ENCODE measurements at places on chromosomes 1 and 21.

DNA sequence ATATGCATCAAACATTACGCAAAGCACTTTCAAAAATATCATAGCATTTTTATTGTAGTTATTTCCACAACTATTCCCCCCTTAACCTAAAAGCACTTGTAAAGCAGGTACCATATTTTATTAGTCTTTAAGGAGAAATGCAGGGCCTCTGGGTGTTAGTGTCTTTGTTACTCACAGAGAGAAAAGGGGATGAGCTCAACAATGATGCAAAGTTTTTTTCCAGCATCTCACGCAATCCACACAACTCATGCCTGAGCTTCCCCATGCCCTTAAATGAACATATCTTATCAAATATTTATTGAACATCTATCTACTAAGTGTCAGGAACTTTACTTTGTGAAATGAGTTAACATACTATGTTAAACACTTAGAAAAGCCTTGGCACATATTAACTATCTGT is 50.6 kb downstream of the BEND5 start:
- DNase-seq = no peak

GRCh38 chr1:155042789-155043188 is 8.3 kb upstream of the ADAM15 start:
- no peak for DNase-seq

GRCh38 chr1:193799948-193800690 is 613.7 kb upstream of the B3GALT2 start:
- DNase-seq = no peak

- DNase-seq = no peak
Measured at GRCh38 chr1:147550302-147550937, 9.1 kb downstream of the BCL9 start.

DNA sequence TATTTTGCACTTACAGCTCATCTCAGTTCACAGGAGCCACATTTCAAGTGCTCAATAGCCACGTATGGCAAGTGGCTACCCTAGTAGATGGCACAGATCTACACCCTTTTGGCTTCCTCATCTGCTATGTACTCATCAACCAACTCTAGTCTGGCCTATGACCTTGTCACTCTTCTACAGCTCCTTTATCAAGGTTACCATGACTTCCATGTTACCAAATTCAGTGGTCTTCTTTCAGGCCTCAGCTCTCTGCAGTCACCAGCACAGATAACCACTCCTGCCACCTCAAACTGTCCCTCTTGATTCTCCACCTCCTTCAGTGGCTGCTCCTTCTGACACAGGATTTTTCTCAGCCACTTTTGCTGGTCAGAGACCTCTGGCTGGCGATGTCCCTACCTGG is 11.7 kb upstream of the USP48 start:
- no peak for DNase-seq

- no peak for DNase-seq
Measured at GRCh38 chr1:94992863-94993563, 66.1 kb upstream of the CNN3 start.

DNA sequence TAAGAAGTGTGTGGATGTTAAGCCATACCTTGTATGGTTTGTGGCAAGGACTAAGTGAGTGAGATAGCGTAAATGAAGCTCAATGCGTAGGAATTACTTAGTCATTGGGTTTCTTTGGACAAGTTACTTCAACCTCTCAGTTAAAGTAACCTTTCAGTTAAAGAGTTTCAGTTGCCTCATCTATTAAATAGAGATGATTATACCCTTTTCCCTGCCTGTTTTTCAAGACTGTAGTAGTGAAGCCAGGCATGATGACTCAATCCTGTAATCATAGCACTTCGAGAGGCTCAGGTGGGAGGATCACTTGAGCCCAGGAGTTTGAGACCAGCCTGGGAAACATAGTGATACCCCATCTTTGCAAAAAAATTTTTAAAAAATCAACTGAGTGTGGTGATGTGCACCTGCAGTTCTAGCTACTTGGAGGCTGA is 6.3 kb downstream of the ZMPSTE24 start:
- no peak for DNase-seq

GRCh38 chr1:42730988-42731387 is 9.0 kb downstream of the CLDN19 start:
- DNase-seq = no peak

GRCh38 chr1:27306892-27307761 is 14.8 kb upstream of the TMEM222 start:
- no peak for DNase-seq

DNA sequence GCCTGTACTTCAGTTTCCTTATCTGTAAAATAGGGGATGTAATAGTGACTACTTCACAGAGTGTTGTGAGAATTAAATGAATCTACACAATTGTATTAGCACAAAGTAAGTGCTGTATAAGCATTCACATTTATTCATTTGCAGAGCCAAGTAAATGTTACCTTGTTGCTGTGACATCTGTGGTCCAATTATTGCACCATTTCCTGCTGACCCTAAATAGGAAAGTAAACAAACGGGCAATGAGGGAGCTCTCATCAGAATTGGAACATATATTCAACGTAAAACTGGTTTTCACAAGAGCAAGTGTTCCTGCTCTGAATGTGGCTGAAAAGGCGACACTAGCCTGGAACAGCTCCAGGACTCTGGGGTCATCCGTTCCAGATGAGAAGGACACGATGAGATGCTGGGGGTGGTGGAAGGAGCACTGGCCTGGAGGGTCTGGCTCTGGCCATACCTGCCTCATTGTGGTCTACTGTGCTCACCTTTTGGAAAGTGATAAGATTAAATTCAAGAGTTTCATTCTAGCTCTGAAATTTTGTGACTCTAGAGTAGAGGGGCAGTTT is 34.5 kb downstream of the PROX1 start:
- DNase-seq = no peak

GRCh38 chr1:15033264-15033663 is 120.3 kb upstream of the TMEM51 start:
- peak; percentile 61 for DNase-seq

- DNase-seq = peak; percentile 98
Measured at GRCh38 chr1:184866991-184867788, 107.1 kb downstream of the NIBAN1 start.

- DNase-seq = no peak
Measured at GRCh38 chr1:187733232-187733631, 904.5 kb downstream of the PLA2G4A start.

GRCh38 chr1:67882196-67882958 is 49.1 kb upstream of the GNG12 start:
- DNase-seq = peak; percentile 11
